Neural progenitor cell (in vitro differentiated cells): ENCODE measurements at places on chromosomes 13 and 19. TPM values are rescaled to one million over a fixed set of nuclear protein-coding genes. Genes with fewer than 3 reads are reported as not detected.

The FCAR gene
- not detected in 2 replicates for total RNA-seq

DNA sequence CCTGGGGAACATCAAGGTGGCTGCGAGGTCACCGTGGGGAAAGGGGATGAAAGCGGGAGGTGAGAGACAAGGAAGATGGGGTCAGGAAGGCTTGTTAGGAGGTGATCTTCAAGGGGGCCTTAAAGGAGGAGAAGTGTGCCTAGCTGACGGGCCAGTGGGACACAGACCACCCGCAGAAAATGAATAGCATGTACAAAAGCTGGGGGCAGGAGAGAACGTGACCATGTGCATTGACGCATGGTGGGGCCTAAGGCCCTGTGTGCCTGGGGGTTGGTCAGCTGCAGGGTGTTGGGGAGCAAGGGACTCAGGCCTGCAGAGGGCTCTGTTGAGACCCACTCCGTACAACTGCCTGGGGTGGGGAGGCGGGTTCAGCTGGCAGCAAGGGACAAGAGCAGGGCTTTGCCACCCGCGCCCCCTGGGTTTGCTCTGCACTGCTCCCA, 5.9 kb downstream of the RAB8A start:
- H3K4me1 ChIP-seq = no peaks in the 10 kb centered on the region
- no peaks in the 10 kb centered on the region for H3K27me3 ChIP-seq
- no peak for DNase-seq
- H3K4me3 ChIP-seq = no peak overlapping the region

DNA sequence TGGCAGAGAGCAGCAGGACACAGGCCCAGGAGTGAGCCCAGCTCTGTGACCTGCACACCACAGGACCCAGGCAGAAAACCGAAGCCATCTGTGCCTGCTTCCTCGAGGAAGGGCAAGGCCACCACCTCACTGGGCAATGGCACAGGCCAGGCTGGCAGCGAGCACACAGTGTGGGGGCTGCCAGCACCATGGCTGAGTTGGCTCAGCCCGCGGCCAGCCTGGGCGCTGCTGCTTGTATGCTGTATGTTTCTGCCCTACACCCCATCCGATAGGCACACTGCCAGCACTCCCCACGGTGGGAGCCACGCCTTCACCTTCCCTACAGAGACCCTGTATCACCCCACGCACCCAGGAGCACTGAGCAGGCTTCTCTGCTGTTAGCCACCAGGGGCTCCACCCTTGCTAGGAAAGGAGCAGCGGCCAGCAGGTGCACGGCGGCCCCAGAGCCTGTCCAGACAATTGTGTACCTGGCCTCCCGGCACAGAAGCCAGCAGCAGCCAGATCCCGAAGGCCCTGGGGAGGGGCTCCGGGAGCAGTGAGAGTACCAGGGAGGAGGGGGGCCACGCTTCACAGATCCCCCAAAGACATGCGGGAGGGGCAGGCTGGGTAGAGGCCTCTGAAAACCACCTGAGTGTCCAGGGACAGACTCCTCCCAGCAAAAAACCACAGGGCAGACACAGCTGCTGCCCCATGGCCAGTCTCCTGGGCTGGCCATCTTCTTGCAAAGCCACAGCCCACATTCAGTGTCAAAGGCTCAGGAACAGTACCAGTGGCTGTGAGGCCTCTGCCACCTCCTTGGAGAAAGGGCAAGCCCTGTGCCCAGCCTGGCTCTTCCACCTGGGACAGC, 56.1 kb downstream of the MLLT1 start:
- no peaks in the 10 kb centered on the region for H3K27me3 ChIP-seq
- DNase-seq = no peak
- no peaks in the 10 kb centered on the region for H3K36me3 ChIP-seq
- no peak overlapping the region for H3K4me3 ChIP-seq
- peaks cover 10% of the 10 kb centered on the region for H3K4me1 ChIP-seq
- no peak overlapping the region for H3K27ac ChIP-seq

DNA sequence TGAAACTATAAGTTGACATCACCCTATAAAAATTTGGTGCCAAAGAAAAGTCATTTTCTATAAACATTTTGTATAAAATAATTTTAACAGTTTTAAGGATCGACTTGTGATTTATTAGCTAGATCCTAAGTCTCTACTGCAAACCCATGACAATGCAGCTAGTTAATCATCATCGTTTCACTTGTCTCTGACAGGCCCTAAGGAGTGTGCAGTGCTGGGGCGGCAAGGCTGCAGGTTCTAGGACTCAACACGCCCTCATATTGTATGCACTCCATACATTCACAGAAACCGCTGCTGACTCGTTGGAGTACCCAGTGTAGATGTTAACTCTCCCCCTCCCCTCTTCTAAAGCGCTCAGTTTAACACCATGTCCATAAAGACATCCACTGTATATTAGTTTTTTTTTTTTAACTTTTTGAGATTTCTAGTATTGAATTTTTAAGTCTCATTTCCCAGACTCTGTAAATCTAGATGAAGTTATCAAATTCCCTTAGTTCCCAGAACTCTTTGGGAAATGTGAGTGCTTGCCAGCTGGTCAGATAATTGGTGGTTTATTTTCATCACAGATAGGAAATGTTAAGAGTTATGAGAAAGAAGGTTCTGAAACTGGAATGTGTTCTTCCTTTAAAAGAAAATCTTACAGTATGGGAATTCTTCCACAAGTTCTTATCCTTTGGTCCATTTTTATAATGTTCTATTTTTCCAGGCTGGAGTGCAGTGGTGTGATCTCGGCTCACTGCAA, 162.8 kb upstream of the RNF113B start:
- no peak overlapping the region for H3K27ac ChIP-seq
- peaks cover 16% of the 10 kb centered on the region for H3K4me1 ChIP-seq
- DNase-seq = no peak
- no peaks in the 10 kb centered on the region for H3K27me3 ChIP-seq
- no peaks in the 10 kb centered on the region for H3K36me3 ChIP-seq

The ATP8B3 gene
- 0.06 and 1.5 TPM in 2 replicates for total RNA-seq
